ENCODE measurements at places on chromosomes 11 and 22.

GRCh38 chr11:6703247-6704063 is 20.3 kb upstream of the MRPL17 start:
- peak; percentile 22 for DNase-seq

GRCh38 chr11:889687-890475 is 20.7 kb downstream of the CHID1 start:
- DNase-seq = no peak

- no peak for DNase-seq
Observed at GRCh38 chr11:125933030-125933813, 12.6 kb upstream of the VSIG10L2 start.

DNA sequence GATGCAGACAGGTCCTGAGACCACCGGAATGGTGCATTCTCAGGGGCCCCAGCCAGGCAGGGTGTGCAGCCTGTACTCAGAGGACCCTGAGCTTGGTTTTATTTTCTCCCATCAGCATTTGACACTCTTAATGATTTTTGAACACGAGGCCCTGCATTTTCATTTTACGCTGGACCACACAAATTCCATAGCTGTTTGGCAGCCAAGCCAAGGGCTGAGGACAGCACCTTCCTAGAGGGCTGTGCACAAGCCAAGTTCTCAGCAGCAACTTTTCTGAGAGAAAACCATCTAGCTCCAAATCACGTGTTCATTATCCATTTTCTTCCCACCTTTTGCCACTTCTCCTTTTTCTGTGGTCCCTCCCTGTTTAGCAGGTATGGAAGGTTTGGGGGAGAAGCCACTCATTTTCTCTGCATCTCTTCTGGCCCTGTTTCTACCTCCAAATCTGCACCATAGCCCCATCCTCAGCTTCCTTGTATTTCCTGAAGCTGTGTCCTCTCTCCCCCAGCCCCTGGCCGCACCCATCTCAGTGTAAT is 60.4 kb downstream of the TRAF6 start:
- no peak for DNase-seq

GRCh38 chr11:103703437-103703836 is 333.0 kb upstream of the DDI1 start:
- no peak for DNase-seq

- DNase-seq = no peak
Observed at GRCh38 chr11:15591112-15591537, 476.4 kb downstream of the INSC start.
